ENCODE measurements at places on chromosomes 1 and 21.

DNA sequence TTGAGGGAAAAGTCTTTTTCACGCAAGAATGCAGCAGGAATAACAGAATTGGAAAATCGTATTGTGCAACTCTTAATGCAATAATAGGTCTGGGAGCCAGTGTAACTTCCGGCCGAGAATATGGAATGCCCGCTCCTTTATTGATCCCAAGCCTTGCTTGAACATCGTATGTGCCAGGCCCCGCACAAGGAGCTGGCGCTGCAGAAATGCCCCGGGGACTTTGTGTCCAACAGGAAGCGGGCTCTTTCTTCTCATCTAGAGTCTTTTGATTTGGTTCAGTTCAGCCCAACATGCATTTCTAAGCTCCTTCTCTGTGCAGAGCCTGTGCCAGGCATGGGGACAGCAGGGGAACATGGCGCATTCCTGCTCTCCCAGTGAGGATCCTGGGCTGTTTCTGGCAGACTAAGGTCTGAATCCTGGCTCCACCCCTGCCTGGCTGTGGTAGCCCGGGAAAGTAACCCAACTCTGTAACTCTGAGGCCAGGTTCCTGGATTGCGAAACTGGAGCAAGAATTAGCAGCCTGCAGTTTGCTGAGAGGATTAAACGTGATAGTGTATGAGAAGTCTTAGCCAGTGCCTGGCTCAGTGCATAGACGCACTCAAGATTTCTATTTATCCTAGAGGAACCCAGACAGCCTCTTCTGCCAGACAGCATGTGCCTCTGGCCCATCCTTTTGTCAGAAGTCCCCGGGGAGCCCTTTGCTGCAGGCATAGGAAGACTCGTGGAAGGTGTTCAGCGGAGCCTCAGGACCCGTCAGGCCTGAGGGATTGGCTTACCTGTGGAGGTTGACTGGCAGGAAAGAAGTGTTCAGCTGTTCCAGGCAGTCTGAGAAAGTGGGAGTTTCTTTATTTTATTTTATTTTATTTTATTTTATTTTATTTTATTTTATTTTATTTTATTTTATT is 987 bp upstream of the CDCP2 start:
- no peak for DNase-seq

DNA sequence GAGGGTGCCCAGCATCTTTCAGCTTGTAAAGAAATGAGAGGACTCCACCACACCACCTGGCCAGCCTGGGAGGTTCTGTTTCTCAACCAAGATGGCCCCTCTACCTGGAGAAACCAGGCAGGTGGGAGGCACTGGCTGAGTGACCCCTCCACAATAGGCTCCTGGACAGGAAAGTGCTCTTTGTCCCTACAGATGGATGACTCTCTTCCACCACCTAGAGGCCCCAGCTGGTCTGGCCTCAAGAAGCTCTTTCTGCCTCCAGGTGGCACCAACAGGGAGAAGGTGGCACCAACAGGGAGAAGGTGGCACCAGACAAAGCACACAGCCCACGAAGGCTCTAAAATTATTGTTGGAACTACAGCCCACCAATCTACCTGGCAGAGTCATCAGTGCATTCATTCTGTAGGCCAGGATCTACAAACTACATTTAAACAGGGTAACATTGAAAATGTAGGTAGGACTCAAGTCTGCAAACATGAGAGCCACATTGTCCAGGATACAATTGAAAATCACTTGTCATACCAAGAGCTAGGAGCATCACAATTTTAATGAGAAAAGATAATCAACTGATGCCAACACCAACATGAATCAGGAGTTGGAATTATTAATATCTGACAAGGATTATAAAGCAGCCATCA is 14.4 kb downstream of the TMPRSS3 start:
- DNase-seq: no peak

- no peak for DNase-seq
Observed at GRCh38 chr1:41355356-41355755, 5.9 kb upstream of the FOXO6 start.

DNA sequence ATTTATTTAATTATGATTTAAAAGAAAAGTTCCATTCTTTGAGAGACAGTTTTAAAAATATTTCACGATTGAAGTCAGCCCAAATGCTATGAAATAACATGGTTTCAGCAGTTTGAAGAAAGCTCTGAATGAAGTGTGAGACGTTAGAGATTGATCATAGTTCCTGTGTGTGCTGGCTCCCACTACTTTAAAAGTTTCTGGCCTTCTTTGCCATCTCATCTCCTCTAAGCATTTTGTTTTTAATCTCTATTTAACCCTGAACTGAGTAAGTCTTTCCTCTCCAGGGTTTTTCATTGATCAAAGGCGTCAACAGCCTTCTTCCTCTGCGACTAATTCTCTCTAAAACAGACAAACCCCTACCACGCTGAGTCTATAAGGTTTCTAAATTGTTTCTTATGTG is 225.3 kb upstream of the B3GALT2 start:
- DNase-seq: no peak

DNA sequence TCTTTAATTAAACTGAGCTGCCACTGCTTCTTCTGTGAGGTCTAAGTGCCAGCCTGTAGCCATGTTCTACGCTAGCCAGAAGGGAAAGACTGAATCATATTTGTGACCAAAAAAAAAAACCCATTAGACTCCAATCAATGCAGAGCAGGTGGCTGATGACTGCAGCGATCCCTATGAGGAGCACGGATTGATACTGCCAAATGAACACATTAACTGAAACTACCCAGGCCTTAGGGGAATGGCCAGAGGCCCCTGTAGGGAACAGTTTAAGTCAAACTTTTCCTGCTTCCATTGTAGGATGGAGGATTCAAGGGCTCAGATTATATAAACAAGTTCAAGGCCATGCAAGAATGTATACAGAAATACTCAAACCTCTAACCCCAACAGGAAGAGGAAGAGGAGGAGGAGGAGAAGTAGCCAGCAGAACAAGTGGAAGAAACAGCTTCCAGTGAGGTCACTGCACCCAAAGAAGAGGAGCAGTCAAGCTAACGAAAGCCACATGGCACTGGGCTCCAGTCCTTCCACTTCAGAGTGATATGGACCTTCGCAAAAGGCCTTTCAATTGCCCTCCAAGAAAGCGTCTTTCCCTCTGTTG is 328.3 kb downstream of the SMYD3 start:
- no peak for DNase-seq
